ENCODE measurements at places on chromosomes 6 and 20.

- no peak for DNase-seq
Measured at GRCh38 chr20:53609491-53610445, 16.1 kb upstream of the ZNF217 start.

GRCh38 chr6:6746333-6746969 lies 157.9 kb downstream of the LY86 start:
- no peak for DNase-seq

GRCh38 chr6:16420715-16421461 lies 182.5 kb downstream of the GMPR start:
- no peak for DNase-seq

- no peak for DNase-seq
Measured at GRCh38 chr6:5466281-5467136, 205.2 kb downstream of the FARS2 start.

- DNase-seq: no peak
Measured at GRCh38 chr20:58003525-58003924, 224.9 kb downstream of the ANKRD60 start.

DNA sequence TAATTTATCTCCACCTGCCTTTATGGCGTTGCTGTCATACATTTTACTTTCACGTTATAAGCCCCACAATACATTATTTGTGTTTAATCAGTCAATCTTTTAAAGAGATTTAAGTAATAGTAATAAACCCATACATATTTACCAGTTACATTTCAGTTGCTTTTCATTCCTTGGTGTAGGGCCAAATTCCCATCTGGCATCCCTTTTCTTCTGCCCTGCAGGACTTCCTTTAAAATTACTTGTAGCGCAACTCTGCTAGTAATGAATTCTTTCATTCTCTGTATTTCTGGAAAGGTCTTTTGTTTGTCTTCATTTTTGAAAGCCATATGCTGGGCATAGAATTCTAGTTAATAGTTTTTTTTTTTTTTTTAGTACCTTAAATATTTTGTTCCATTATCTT lies 24.9 kb downstream of the ZNF334 start:
- DNase-seq: no peak

- peak; percentile 43 for DNase-seq
Measured at GRCh38 chr20:21102603-21103311, 3.4 kb downstream of the LINC00237 start.

- no peak for DNase-seq
Measured at GRCh38 chr6:125728739-125729138, 20.7 kb upstream of the HEY2 start.

DNA sequence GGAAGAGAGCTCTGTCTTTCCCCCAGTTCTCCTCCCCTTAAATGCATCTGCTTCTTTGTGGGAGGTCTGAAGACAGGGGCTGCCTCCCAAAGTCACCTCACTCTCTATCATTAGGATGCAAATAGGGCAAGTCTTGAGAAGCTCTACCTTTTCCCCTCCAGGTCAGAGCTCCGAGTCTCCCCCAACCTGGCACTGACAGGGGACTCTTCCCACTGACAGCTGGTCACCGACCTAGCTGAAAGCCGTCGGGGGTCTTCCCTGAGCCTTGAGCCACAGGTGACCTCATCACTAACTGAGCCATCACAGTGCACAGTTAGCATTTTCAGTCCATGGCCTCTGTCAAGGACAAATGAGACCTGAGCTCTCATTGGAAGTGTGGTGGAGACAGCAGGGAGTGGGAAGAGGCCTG lies 386.7 kb downstream of the HACE1 start:
- no peak for DNase-seq

DNA sequence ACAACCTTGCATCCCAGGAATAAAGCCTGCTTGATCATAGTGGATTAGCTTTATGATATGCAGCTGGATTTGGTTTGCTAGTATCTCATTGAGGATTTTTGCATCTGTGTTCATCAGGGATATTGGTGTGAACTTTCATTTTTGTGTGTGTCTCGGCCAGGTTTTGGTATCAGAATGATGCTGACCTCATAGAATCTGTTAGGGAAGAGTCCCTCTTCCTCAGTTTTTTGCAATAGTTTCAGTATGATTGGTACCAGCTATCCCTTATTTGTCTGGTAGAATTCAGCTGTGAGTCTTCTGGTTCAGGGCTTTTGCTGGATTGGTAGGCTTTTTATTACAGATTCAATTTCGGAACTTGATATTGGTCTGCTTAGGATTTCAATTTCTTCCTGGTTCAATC lies 132.5 kb downstream of the ZFAND3 start:
- DNase-seq: no peak

DNA sequence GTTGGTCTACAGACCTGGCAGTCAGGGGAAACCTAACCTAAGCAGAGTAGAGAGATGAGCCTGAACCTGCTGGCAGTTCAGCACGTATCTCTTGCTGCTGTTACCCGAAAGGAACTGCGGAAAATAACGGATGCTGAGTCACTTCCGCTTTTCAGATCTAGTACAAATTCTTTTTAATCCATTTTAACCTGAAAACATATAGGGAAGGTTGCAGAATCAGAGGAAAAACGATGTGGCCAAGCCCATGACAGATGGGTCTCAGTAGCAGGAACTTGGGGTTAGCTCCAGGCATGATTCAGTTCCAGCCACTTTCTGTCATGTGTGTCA lies 351.9 kb upstream of the PRND start:
- DNase-seq: no peak

DNA sequence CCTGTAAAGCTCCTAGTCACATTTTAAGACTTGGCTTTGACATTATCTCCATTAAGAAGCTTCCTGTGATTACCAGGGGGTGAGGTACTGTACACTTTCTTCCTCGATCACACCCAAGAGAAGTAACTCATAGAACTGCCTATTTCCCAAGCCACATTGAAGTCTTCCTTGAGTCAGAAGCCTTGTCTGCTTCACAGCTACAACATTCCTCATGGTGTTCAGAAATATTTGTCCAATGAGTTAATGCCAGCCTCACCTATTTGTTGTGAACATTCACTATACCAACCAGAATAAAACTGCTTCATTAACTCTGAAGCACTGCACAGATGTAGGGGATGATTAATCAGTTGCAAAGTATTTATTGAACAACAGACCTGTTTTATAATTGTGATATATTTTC lies 622.3 kb downstream of the PTPRT start:
- DNase-seq: no peak

DNA sequence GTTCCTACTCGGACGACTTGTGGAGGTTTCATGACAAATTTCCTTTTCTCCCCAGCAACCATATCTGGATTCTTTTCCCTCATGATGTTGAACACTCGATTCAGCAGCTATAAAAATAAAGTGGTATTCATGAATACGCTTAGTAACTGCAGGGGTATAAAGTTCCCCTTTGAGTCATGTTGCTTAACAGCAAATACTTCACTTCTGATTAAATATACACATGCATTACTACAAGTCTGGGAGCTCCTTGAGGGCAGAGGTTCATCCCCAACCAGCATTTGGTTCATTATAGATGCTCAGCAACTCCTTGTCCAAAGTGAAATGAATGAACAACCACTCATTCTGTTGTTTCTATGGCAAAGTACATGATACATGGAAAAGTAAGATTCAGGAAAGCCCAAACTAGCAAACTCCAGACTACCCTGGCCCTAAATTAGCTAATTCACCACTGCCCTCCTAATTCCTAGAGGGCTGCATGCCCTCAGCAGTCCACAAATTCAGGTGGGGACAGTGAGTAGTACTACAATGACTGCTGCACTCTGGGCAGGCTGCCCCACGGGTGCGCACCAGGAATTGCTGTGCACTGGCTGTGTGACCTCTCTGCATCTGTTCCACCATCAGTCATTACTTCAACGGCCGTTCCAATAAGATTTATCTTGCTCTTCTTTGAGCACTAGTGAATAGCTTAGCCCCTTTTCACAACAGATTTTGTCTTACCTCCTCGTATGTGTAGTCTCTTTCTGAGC lies 15.2 kb downstream of the EIF2S2 start:
- DNase-seq: no peak

GRCh38 chr6:37134036-37134395 lies 35.9 kb upstream of the PIM1 start:
- DNase-seq: no peak

DNA sequence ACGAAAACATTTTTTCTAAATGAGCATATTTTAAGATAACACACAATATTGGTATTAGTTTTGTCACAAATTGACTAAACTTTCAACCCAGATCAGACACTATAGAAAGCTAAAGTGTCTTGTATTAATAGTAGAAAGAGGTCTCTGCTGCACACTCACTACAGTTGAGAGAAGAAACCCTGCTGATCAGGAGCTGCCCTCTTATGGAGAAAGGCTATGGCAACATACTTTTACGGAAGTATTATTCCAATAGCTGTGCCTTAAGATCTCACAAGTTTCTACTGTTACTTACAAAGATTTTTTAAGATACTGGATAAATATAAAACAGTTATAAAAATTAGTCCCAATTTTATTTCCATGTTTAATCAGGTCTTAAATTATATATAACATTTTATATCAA lies 155.7 kb downstream of the RIMS1 start:
- DNase-seq: no peak

GRCh38 chr6:39516471-39516870 lies 194.0 kb upstream of the KCNK16 start:
- no peak for DNase-seq

DNA sequence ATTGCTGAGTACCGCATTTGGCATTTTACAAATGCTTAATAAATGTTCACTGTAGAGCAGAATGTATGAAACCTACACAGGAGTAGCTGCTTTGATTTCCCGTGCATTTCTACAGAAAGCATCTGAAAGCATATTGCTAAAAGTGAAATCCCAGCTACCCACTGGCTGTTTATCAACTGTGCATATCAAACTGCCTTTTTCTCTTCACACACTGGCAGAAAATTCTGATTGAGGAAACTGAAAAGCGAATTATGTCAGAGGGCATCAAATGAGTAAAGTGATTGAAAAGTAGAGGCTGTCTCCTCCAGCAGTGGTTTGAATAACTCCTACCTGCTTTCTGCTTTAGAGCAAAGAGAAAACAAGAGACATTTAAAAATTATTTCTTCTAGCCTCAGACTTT lies 28.0 kb downstream of the STX11 start:
- no peak for DNase-seq

- DNase-seq: no peak
Measured at GRCh38 chr6:15255909-15256395, 10.1 kb downstream of the JARID2 start.

GRCh38 chr20:21046413-21047070 lies 59.6 kb downstream of the LINC00237 start:
- DNase-seq: no peak

DNA sequence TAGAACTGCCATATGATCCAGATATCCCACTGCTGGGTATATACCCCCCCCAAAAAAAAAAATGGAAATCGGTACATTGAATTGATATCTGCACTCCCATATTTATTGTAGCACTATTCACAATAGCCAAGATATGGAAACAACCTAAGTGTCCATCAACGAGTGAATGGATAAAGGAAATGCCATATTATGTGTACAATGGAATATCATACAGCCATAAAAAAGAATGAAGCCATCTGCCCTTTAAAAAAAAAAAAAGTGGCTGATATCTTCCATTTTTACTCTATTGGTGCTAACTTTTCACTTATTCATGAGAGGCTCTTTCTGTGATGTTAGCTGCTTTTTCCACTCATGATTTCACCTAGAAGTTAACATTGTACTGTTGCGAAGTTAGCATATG lies 156.5 kb downstream of the REV3L start:
- DNase-seq: no peak

DNA sequence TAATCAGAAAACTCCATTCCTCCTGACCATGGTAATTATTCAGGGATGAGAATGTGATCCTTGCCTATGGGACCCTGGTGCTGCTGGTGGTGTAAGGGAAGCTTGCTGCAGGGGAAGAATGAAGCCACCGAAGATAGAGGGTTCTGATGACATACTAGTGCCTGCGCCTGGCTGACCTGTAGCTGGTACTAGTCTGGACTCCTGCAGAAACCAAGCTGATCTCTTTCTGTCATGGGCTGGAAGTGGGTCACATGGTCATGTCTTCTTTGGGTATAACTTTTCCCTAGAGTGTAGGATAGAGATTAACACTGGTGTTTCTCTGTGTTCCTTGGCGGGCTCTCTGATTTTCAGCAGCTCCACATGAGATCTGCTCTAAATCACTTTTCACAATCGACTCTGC lies 8.6 kb upstream of the SLC4A11 start:
- DNase-seq: no peak

- DNase-seq: no peak
Measured at GRCh38 chr20:35385733-35386132, 26.0 kb downstream of the UQCC1 start.

GRCh38 chr6:43308101-43308989 lies at the start of gene CRIP3:
Gene CRIP3 (minus strand): TSS chr6:43308826. CDS start chr6:43308792, 34 bp downstream.
- peak; percentile 50 for DNase-seq

DNA sequence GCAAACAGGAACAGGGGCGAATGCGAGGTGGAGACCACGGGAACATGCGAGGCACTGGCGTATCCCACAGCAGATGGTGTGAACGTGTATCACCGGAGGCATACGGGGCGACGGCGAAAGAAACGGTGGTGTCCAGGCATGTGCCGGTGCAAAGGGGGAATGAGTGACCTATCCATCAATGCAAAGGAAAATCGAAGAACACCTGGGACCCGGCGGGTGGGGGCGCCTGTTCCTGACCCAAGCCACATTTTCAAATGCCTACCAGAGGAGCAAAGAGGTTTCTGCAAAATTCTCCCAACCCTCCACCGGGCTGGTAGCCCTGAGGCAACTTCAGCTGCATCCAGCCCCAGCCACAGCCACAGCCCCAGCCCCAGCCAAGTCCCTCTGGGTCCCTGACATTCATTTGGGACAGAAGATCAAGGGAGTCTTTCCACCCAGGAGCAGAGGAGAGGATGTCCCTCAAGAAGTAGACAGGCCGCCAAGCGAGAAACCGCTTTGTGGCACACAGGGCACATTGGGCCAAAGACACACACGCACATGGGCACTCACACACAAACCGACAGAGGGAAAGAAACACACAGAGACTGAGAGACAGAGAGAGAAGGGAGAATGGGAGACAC lies 164.0 kb upstream of the ZNF337 start:
- DNase-seq: no peak

- DNase-seq: no peak
Measured at GRCh38 chr6:107390056-107390455, 69.3 kb downstream of the PDSS2 start.

DNA sequence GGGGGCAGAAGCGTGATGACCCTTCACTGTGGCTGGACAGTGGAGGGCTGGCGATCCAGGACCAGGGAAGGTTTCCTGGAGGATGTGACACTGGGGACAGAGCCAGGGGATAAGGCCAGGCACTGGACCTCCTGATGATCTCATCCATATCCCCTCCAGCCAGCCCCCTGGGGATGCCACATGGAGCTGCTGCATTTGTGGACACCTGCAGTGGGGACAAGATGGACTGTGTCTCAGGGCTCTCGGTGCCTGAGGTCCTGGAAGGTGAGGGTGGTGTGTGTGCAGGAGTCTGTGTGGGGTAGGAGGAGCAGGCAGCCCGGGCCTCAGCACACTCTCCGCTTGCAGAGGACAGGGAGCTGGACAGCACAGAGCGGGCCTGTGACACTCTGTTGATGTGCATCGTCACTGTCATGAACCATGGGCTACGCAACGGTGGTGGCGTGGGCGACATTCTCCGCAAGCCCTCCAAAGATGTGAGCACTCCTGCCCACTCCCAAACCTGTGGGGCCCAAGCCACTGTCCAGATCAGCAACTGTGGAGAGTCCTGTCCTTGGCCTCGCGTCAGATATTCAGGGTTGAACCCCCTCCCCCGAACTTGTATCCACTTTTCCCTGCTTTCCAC lies 19.9 kb downstream of the UQCC2 start:
- DNase-seq: no peak

- no peak for DNase-seq
Measured at GRCh38 chr6:115514656-115515055, 546.0 kb downstream of the FRK start.

- no peak for DNase-seq
Measured at GRCh38 chr6:134729561-134729960, 220.3 kb downstream of the ALDH8A1 start.

- DNase-seq: no peak
Measured at GRCh38 chr6:3429211-3429610, 27.6 kb downstream of the SLC22A23 start.
